Substantia nigra (tissue), 51 donors: ENCODE measurements at places on chromosomes 5 and 9.
A peak's percentile ranks its signal among the peaks of the same experiment; 100 is the strongest.

- peak; percentile 15 for DNase-seq
Observed at GRCh38 chr5:172144291-172144815, 43.7 kb downstream of the STK10 start.

GRCh38 chr5:165304193-165304827 is 1798.9 kb downstream of the MAT2B start:
- DNase-seq: no peak

- no peak for DNase-seq
Observed at GRCh38 chr9:80437091-80437640, 865.4 kb downstream of the TLE4 start.

DNA sequence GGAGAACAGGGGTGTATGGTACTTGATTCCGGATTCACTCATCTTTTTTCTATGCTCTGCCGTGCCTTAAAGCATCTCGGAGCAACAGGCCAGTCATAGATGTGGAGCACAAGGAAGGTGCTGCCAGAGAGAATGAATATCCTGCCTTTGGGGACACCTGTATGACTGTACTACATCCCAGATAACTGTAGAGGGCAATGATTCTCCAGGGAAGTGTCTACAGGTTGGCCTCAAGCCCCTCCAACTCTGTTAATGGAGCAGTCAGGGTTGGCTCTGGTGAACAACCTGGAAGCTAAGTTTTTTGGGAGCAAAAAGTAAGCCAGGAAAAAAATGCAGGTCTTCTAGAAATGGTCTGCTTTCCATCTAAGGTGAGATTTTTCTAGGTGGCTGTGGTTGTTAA is 71.0 kb downstream of the NREP start:
- DNase-seq: no peak

GRCh38 chr9:108469654-108470053 is 386.1 kb downstream of the ACTL7B start:
- DNase-seq: no peak

DNA sequence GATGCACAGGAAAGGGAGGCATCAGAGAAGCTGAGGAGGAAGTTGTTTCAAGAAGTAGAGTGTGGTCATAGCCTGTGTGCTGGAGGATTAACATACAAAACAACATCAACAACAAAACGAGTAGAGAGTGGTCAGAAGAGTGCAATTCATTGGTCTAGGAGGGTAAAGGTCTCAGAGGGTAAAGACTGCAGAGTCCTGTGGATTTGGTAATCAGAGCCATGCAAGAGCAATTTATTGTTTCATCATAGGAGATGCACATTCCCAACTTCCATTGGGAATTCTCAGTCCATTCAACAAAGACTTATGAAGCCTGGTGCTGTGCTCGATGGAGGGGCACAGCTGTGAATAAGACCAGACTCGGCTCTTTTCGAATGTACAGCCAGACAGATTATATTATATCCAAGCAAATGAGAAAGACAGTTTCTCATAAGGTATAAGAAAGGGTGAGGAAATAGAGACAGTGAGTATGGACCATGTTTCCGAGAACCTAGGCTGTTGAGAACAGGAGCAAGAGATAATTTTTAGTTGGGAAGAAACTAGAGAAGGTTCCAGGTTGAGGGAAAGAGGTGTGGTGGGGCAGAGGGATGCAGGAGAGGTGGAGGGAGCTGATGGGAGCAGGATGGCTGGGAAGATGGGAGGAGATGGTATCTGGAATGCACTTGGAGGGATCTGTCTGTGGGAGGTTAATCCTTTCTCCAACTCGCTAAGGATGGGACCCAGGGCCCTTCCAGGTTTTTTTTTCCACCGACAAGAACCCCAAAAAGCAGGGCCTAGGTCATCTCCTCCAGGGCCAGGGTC is 7.9 kb upstream of the MYORG start:
- no peak for DNase-seq

- no peak for DNase-seq
Observed at GRCh38 chr9:22064957-22065356, 55.9 kb upstream of the CDKN2B start.
